Aorta (tissue), 5 donors: ENCODE measurements at places on chromosomes 3 and 15. TPM values are rescaled to one million over a fixed set of nuclear protein-coding genes. Genes with fewer than 3 reads are reported as not detected.

DNA sequence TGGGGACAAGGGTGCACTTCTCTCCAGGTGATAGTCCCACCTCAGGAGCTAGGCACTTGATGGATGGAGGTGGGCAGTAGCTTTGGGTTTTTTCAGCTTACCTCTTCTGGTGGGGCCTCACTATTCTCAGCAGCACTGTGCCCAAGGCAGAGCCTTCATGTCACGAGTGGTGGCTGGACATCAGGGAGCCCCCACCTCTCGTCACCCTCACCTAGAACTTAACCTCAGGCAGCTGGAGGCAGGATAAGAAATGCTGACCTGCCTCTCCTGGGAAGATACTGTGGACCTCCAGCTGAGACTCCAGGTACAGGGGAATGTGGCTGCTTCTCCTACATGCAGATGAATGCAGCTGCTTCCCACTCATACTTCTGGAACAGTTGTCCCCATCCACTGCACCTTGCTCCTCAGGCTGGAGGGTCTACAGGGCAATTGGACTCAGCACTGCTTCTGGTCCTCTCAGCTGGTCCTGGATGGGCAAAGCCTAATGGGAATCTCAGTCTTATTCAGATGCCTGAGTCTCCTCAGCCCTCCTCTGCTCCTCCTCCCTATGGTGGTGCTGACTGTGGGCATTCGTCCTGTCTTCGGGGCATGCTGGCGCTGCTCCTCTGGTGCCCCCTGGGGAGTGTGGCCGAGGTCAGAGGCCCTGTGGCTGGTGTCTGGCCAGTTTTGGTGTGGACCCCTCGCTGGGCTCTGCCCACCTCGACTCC is 129.9 kb downstream of the KLF13 start:
- DNase-seq, result peak; percentile 26
- H3K4me3 ChIP-seq, result no peak overlapping the region
- no peaks in the 10 kb centered on the region for H3K36me3 ChIP-seq

- H3K4me1 ChIP-seq, result no peaks in the 10 kb centered on the region
- H3K27me3 ChIP-seq, result no peaks in the 10 kb centered on the region
- H3K27ac ChIP-seq, result no peak overlapping the region
- no peak for DNase-seq
- no peak overlapping the region for H3K4me3 ChIP-seq
Observed at GRCh38 chr3:168327856-168328255, 232.1 kb upstream of the GOLIM4 start.

GRCh38 chr3:168096210-168096652 is 507 bp upstream of the GOLIM4 start:
- DNase-seq, result peak; percentile 70
- peaks cover 4% of the 10 kb centered on the region for H3K4me1 ChIP-seq
- no peaks in the 10 kb centered on the region for H3K27me3 ChIP-seq
- no peaks in the 10 kb centered on the region for H3K36me3 ChIP-seq
- no peak overlapping the region for H3K27ac ChIP-seq
- peak overlapping the region; percentile 39 for H3K4me3 ChIP-seq

DNA sequence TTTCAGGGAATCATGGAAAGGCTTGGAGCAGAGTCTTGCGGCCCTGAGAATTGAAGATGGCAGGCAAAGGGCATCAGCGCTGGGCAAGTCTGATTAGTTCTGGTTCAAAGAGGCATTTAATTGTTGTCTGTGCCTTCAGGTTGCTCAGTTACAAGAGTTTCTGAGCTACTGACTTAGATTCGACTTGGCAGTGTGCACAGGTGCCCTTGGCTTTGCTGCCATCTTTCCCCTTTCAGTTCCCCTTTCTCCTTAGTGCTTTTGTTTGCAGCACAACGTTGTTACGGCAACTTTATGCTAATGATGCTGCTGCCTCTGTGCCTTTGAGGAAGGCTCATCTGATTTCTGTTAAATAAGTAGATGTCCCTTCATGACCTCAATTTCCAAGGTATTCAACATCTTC is 12.5 kb downstream of the P2RY14 start:
- DNase-seq, result no peak
- peaks cover 2% of the 10 kb centered on the region for H3K4me1 ChIP-seq
- no peak overlapping the region for H3K4me3 ChIP-seq
- no peaks in the 10 kb centered on the region for H3K27me3 ChIP-seq

DNA sequence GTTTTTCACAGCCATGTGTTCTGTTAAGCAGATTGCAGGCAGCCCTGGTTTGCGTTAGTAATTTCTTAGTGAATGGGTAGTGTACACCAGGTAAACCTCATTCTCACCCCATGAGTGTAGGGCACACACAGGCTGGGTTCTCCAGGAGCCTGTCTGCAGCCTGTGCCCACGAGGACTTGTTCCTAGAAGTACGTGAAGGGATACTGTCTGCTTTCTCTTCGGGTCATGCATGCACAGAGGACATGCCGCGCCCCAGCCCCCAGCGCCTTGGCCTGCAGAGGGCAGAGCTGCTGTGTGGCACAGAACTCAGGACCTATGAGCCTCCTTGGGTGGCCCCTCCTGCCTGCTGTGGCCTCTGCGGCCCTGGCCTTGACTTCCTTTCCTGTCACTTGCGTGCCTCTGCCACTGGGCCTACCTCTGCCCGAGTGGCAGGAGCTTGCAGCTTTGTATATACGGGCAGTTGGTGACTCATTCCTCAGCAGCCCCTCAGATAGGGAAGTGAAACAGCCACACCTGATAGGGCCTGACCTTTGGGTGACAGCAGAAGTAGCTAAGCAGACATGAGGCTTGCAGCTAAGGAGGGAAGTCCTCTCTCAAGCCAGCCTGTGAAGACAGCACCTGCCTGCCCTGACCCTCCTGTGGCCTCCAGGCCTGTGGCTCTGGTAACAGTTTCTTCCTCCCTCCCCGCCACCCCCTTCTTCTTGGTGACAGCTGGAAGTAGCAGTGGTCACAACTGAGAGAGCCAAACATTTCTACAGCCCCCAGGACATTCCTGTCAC is 19.5 kb downstream of the PPCDC start:
- no peaks in the 10 kb centered on the region for H3K27me3 ChIP-seq
- H3K36me3 ChIP-seq, result no peaks in the 10 kb centered on the region
- peak overlapping the region; percentile 20 for H3K27ac ChIP-seq
- H3K4me1 ChIP-seq, result no peaks in the 10 kb centered on the region

- no peak for DNase-seq
- H3K4me3 ChIP-seq, result no peak overlapping the region
- no peaks in the 10 kb centered on the region for H3K27me3 ChIP-seq
- H3K36me3 ChIP-seq, result no peaks in the 10 kb centered on the region
- no peaks in the 10 kb centered on the region for H3K4me1 ChIP-seq
- no peak overlapping the region for H3K27ac ChIP-seq
Observed at GRCh38 chr3:122636697-122637096, 43.9 kb upstream of the PARP14 start.

DNA sequence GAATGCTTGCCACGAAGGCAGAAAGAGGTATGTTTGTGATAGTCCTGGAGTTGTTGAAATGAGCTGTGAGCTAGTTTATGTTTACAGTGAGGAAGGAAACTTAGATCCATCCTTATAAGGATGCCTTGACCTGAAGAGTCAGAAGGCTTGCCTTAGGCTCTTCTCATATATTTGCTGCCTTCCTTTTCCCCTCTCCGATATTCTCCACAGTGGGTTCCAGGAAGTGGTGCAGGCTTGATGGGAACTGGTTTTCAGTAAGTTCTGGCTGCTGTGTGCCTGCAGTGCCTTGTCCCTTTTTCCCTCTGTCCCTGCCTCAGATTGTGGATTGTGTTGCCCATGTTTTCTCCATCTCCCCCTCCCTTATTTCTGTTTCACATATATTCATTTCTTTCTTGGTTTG is 287.3 kb upstream of the UBE2E1 start:
- no peaks in the 10 kb centered on the region for H3K4me1 ChIP-seq
- H3K36me3 ChIP-seq, result no peaks in the 10 kb centered on the region
- DNase-seq, result no peak

GRCh38 chr15:38877471-38877870 is 312.9 kb upstream of the RASGRP1 start:
- DNase-seq, result no peak
- H3K27ac ChIP-seq, result no peak overlapping the region
- H3K4me1 ChIP-seq, result no peaks in the 10 kb centered on the region
- H3K36me3 ChIP-seq, result no peaks in the 10 kb centered on the region
- H3K27me3 ChIP-seq, result no peaks in the 10 kb centered on the region

DNA sequence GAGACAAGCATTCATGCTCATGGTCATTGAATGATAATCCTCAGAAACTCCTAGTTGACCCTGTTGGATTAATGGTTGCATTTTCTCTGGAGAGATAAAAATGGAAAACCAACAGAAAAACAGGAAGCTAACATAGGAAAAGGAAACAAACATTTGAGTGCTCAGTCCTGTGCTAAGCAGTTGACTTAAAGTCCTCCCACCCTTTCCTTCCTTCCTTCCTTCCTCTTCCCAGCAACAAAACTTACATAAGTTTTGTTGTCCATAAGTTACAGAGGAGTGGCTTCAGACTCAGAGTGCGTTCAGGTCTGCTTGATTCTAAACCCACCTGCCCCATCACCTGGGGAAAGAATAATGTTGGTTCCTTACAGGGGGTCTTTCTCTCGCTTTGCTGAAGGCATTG is 163.8 kb upstream of the RGMA start:
- no peaks in the 10 kb centered on the region for H3K4me1 ChIP-seq
- no peaks in the 10 kb centered on the region for H3K27me3 ChIP-seq
- H3K4me3 ChIP-seq, result no peak overlapping the region

DNA sequence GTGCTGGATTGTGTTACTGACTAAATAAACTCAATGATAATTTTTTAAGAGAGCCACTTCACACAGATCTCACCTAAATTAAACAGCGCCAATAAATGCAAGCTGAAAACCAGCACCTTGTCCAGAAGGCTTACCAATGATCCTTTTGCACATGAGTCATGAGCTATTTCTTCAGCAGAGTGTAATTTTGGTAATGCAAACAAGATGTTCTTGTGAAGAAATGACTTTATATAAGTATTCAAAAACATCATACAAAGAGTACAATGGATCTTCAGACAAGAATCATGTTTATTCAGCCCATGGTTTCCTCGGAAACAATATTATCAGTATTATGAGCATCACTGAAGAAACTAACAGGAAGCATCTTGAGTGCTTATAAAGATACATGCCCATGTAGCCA is 263.8 kb upstream of the UBE2E2 start:
- H3K27ac ChIP-seq, result no peak overlapping the region
- no peak overlapping the region for H3K4me3 ChIP-seq
- no peaks in the 10 kb centered on the region for H3K27me3 ChIP-seq

GRCh38 chr15:43104426-43104825 is 1.4 kb downstream of the UBR1 start:
- no peaks in the 10 kb centered on the region for H3K27me3 ChIP-seq
- peaks cover 4% of the 10 kb centered on the region for H3K4me1 ChIP-seq
- H3K27ac ChIP-seq, result no peak overlapping the region
- no peaks in the 10 kb centered on the region for H3K36me3 ChIP-seq
- no peak for DNase-seq

DNA sequence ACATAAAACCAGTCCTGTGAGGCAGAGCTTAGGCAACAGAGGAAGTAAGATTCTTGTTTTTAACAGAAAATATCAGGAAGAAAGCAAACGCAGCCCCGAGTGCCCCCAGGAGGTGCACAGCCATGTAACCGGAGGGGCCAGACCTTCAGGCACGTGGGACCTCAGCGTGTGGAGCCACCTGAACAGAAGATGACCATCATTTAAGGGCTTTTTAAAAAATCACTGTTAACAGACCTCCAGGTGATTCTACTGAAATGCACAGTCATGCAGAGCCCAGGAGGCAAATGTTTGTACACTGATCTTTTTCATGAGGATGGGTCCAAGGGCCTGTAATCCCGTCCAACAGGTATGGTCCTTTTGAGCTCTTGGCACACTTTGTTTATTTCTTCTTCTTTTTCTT is 38.8 kb downstream of the SPG21 start:
- H3K4me1 ChIP-seq, result no peaks in the 10 kb centered on the region
- no peak overlapping the region for H3K27ac ChIP-seq

DNA sequence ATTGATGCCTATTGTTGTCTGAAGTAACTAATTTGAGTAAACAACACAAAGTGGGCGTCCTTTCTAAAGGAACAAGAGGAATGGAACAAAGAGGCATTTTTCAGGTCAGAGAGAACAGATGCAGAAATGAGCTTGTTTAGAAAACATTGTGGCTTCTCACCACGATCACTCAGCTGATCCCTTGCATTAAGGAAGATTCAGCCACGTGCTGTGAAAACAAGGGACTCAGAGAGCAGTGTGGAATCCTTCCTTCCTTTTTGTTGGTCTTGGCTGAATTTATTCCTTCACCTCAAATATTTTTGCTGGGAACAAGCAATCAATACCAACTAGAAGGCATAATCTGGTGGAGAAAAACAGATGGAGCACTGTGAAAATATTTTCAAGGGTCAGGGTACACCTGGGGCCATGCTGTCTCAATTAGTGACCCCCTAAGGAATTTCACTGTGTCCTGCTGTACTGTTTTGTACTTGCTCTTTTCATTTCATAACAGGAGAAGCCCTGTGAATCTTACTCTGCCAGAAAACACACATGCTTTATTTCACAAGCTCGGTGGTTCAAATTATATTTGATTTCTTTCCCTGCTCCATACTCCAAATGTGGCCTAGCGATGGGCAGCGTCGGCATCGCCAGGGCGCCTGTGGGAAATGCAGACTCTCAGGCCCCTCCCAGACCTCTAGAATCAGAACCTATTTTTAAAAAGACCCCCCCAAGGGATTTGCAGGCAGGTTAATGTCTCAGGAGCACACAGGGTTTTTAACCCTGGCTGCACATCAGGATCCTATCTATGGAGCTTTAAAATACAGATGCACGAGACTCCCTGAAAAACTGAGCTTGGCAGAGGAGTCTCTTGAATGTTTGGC is 11.6 kb upstream of the SLC6A20 start:
- H3K27ac ChIP-seq, result no peak overlapping the region
- peaks cover 1% of the 10 kb centered on the region for H3K27me3 ChIP-seq
- H3K4me1 ChIP-seq, result no peaks in the 10 kb centered on the region
- H3K36me3 ChIP-seq, result peaks cover 2% of the 10 kb centered on the region
- no peak for DNase-seq

DNA sequence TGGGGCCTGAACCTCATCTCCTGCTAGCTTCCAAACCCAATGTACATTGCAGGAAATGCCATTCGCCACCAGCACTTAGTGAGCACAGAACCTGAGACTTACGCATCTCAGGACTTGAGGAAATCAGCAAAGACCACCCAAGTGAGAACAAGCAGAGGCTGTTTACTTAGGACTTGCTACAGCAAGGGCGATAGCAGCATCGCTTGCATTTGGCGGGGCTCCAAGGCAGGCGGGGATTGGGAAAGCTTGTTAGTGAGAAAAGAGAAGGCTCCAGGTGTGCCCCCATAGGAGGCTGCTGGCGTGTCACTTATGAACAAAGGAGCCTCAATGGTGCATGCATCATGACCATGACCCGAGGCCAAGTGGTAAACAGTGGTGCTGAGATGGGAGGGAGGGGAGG is 19.7 kb downstream of the SLC6A20 start:
- H3K36me3 ChIP-seq, result no peaks in the 10 kb centered on the region
- H3K4me3 ChIP-seq, result no peak overlapping the region
- H3K4me1 ChIP-seq, result no peaks in the 10 kb centered on the region

The DCLK3 gene
- 0.18 TPM for total RNA-seq

The SUCLG2 gene
- total RNA-seq, result 48.8 TPM

The PIGX gene
- 13.6 TPM for total RNA-seq

The SKOR1 gene
- 1.3 TPM for total RNA-seq

The TYRO3 gene
- 6.0 TPM for total RNA-seq

The TTC23 gene
- total RNA-seq, result 33.6 TPM
